Cortex of kidney (tissue), 1 donor: ENCODE measurements at places on chromosomes 4 and X.

DNA sequence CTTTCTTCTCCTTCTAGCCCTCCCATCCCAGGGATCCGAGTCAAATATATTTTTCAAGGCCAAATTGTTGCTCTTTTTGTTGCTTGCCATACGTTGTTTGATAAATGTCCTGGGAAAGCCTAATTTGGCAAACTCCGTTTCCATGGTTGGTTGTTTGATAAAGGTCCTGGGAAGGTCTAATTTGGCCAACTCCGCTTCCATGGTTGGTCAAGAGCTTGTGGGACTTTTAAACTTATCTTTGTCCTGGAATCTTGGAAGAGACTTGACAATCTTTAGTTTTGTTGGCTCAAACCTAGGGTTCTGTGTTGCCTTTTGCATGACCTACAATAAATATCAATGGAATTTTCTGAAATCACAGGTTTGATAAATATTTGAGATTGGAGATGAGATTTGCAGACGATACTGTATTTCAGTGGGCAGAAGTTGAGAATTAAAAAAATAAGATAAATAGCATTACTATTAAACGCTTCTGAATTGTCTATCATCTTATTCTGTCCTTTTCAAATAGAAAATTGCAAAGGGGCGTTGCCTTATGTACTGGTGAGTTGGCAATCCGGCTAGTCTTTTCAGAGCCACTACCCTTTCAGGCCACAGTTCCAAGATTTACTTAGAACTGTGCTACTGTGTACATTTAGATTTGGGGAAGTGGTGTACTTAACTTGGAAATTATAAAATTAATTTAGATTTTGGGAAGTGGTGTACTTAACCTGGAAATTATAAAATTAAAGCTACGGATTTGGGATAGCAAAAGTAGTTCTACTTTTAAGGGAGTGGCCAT, 804 bp downstream of the OSTC start:
- no peak for DNase-seq

DNA sequence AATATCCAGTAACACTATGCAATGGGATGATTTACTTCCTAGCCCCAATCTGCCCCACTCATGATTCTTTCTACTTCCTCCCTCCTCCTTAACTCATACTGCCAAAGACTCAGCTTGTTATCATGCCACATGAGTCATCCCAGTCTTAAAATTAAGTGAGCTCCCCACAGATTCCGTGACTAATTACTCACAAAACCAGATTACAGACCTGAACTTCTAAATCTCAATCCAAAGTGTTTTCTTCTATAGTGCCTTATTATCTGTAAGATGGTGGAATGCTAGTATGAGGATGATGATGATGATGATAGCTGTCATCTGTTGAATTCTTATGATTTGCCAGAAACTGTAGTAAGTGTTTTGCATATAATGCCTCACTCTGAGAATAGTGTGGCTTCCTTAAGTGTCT, 27.7 kb upstream of the GPC3 start:
- no peak for DNase-seq

- DNase-seq: no peak
Observed at GRCh38 chr4:61312526-61312925, 112.4 kb downstream of the ADGRL3 start.

DNA sequence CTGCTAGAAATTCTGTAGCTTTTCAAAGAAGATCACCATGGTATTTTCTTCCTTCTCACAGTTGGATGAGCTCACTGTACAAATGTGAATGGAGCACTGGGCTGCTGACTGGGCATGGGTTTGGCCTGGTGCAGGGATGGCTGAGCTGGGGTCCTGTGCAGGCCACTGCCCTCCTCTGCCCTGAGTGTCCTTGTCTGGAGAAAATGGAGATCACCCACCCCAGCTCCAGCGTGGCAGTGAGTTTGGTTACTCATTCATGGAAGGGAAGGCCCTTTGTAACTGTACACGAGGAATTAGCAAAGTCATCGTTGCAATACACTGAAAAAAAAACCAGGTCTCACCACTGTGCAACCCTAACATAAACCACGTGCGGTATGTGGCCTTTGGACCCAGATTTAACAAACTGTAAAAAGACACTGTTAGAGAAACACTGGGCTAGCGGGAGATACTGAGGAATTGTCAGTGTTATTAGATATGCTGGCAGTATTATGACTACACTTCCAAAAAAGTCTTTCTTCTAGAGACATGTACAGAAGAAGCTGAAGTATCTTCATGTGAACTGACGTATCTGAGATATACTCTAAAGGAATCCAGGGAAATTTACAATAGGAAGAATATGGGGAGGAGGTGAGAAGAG, 16.1 kb upstream of the TBC1D14 start:
- no peak for DNase-seq

GRCh38 chr4:174593701-174594100, 71.4 kb upstream of the HPGD start:
- no peak for DNase-seq

DNA sequence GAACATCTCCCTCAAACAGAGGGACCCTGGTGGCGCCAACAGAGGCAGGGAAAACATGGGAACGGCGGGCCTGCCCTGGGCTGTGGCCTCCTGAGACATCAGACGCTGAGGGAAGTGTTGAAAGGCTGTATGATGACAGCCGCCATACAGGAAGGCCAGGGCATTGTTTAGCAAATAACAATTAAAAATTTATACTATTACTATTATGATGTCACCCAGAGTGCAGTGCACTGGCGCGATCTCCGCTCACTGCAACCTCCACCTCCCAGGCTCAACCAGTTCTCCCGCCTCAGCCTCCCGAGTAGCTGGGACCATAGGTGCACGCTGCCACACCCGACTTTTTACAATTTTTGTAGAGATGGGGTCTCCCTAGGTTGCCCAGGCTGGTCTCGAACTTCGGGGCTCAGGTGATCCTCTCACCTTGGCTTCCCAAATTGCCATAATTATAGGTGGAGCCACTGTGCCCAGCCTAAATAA, 54.6 kb downstream of the CPZ start:
- no peak for DNase-seq

GRCh38 chr4:183966371-183966770, 61.3 kb downstream of the STOX2 start:
- no peak for DNase-seq

- no peak for DNase-seq
Observed at GRCh38 chr4:127555106-127555505, 77.7 kb upstream of the INTU start.

GRCh38 chrX:45824471-45824870, 623.8 kb upstream of the DIPK2B start:
- no peak for DNase-seq

GRCh38 chr4:181688872-181689271, 554.3 kb upstream of the TENM3 start:
- no peak for DNase-seq

GRCh38 chr4:112448306-112449132, 67.5 kb downstream of the NEUROG2 start:
- no peak for DNase-seq

DNA sequence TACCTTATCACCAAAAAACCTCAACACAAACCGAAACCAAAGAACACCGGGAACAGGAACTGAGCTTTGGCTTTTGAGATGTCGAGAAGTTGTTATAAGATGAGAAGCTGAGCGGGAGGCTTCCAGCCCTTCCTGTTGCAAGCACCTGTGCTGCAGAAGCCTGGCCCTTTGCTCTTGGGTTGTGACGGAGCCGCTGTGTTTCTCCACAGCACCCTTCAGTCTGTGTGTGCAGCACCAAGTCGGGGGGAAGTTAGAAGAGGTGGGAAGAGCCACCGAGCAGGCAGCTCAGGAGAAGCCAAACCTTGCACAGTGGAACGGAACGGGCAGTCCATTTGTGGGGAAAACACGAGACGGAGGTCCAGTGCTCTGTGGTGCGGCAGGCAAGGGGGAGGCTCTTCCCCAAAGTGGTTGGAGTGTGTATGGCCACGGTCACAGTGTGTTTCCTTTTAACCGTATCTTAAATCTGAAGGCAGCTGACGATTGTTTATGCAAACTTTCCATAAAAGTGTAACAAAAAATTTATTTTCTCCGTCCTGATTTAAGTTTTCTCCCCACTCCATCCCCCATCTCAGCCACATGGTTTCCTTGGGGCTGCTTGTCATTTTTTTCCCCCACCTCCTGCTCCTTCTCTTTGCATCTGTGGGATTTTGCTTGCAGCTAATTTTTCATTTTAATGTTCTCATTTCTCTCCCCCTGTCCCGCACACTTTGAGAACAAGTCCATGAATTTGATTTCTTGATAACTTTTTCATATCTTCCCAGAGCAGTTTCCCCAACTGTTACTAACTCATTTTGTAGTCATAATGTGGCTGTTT, 123.7 kb downstream of the STOX2 start:
- DNase-seq: no peak

DNA sequence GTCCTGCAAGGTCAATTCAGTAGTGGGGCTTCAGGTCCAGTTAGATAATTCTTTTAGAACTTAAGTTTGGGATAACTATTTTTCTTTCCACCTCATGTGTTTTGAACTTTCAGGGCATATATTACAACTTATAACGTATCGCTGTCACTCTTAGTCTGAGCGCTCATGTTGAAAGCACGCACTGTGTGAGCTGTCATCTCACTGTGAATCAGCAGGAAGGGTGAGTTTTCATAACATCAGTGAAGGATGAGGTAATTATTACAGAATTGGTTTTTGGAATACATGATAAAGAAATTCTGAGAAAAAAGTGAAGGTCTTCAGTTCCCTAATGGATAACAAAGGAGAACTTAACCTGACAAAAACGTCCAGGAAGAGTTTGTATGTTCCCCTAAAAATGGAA, 45.1 kb upstream of the SLC4A4 start:
- DNase-seq: no peak

GRCh38 chrX:39762266-39762841, 335.4 kb downstream of the BCOR start:
- DNase-seq: no peak

DNA sequence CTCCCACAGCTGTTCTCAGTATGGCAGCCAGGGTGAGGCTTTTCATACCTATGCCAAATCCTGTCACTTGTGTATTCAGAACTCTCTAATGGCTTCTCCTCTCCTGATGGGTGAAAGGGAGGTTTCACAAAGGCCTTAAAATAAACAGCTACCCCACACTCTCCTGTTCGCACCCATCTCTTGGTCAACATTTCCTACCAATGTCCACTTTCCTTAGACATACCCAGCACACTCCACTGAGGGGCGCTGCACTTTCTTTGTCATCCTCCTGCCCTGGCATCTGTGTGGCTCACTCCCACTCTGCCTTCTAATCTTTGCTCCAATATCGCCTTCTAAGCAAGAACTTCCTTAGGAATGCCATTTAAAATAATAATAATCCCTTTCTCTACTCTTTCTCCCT, 313.3 kb downstream of the PPP3CA start:
- no peak for DNase-seq

DNA sequence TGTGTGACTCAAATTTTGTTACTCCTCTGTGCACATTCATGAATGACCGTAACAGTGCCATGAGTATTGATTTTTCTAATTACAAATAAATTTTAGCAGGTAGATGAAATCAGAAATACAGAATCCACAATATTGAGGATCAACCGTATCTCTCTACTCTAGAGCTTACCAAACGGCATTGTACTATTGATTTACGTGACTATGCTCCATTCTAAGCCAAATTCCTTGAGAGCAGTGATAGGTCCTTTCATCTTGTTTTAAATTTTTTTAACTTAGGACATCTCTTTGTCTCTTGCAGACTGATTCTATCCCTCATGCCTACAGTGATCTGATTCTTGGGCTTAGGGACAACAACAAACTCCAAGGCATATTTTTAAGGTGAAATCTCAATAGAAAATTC, 172.3 kb upstream of the C1QTNF7 start:
- DNase-seq: no peak

GRCh38 chr4:40180356-40180755, 16.5 kb upstream of the RHOH start:
- DNase-seq: no peak

DNA sequence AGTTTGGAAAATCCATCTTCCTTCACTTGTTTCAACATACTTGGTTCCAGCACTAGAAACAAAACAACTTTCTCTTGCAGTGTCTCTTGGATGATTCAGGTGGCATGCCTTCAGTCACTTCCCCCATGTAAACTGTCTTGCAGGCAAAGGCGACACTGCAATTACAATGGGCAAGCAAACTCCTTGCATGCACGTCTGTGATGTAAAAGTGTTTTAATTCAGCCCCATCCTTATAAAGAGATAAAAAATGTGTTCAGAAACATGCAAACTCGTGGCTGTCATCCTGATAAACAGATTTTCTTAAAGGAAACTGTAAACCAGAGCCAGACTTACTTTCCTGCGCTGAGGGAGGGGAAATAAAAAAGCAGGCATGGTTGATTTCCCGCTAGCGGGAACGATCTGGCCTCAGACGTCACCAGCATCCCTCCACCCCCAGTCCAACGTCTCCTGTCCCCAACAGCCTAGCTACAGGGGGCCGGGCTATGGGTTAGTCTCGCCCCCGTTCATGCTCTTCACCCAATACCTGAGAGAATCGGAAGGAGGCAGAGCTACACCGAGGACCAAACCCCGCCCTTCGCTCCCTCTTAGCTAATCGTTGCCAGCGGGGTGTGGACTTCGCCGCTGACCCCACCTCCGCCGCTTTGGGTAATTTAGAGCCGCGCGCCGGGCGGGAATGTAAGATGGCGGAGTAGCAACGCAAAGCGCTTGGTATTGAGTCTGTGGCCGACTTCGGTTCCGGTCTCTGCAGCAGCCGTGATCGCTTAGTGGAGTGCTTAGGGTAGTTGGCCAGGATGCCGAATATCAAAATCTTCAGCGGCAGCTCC, at the start of gene PRPS1:
Gene PRPS1 (plus strand): TSS at position 673 of the 824 bp plus-strand sequence. CDS start 119 bp downstream, at position 792.
- no peak for DNase-seq

DNA sequence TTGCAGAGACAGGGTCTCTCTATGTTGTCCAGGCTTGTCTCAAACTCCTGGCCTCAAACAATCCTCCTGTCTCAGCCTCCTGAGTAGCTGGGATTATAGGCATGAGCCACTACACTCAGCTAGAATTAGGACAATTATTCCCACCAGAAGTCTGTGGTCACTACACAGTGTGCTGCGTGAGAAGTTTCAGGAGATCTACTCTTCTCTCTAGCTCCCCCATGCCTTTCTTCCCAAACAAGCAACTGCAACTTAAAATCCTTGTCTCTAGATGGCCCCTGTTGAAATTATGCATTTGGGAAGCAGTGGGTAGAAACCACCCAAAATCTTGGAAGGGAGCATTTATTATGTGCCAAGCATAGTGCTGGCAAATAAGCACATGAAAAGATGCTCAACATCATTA, 21.1 kb upstream of the MAP7D3 start:
- no peak for DNase-seq

DNA sequence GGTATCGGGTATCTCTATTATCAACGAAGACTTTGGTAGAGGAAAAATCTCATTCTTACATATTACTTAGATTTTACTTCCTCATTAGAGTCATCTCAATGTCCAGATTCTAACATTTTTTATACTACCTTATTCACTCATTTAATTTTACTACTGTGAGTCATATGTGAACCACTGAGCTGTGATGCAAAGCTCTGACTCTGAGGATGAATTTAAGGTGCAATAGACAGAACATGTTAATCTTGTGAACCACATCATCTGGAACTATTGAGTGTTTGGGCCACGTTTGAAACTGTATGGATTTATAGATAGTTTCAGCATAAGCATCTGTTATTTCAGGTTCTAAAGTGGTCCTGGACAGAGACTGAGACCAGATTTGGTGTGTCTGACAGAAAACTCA, 78.4 kb downstream of the PWWP3B start:
- no peak for DNase-seq

- DNase-seq: no peak
Observed at GRCh38 chrX:103663981-103664762, 22.3 kb downstream of the MORF4L2 start.

- no peak for DNase-seq
Observed at GRCh38 chr4:94262163-94263016, 54.7 kb downstream of the SMARCAD1 start.
